ENCODE measurements at places on chromosomes 6 and 20.

DNA sequence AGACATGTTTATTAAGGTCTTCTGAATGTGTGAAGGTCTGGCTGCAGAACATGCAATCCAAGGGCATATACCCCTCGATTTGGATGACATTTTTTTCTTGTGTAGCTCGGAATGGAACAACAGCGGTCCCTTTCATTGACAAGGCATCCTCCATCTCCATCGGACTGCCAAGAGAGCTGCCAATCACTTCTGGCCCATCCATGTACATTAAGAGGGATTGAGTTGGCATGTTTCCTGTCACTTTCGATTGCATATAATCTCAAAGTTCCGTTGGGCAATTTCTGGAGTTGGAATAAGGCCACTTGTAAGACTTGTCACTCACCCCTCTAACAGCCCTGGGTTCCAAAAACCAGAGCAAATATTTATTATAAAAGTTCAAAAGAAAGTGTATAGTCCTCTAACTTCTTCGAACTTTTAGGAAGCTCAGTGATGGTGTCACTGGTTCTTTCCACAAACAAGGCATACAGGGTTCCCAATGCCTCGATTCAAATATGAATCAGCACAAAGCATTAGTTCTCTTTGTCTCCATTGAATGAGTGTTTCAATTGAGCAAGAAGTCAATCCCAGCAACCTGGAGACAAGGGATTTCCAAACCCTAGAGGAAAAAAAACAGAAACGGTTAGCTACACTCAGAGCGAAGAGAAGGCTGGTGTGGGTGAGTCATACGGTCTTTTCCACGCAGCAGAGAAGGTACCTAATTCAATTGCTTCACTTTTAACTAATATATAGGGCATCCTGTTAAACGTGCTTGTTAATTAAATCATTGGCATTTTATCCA lies 10.9 kb downstream of the ZNF217 start:
- peak; percentile 65 for DNase-seq

DNA sequence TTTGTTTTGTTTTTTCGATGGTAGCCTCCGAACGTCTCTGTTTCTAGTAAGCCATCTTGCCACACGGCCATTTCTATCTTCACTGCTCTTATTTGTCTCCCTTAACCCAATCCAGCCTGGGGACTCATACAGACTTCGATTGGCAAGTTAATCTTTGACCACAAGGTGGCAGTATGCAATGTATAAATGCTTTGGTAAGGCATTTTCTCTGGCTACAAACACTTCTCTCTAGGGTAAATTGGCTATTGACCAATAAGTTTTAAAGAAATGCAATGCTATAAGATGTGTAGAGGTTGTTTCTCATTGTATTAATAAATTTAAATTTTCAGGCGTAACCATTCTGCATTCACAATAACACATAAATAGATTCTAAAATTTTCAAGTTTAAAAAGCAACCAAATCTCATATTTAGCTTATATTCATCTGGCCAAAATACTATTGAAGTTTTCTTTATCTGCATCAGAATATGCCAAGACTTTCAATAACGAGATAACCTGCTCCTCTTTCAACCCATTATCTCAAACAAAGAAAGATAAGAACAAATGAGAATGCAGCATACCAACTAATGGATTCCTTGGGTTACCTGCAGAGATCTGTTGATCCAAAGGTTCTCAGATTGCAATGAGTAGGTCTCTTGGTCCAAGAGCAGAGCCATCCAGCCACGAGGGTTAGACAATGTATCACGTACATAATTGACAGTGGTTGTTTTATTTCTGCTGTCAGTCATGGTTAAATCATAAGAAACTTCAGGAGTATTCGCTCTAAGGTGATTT lies 231.9 kb downstream of the PKHD1 start:
- no peak for DNase-seq

GRCh38 chr20:51017251-51017650 lies 5.7 kb downstream of the KCNG1 start:
- DNase-seq = no peak

GRCh38 chr20:34199183-34199582 lies 42.0 kb upstream of the ASIP start:
- no peak for DNase-seq

GRCh38 chr6:107154801-107155160 lies 39.5 kb upstream of the BEND3 start:
- DNase-seq = no peak

DNA sequence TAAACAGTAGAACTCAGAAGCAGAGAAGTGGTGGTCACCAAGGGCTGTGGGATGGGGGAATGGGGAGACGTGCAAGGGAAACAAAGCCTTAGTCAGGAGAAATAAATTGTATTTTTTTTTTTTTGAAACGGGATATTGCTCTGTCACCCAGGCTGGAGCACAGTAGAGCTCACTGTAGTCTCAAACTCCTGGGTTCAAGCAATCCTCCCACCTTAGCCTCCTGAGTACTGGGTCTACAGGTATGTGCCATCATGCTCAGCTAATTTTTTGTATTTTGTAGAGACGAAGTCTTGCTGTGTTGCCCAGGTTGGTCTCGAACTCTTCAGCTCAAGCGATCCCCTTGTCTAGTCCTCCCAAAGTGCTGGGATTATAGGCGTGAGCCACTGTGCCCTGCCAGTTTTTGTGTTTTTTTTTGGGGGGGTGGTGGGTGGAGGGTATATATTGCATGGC lies 3.4 kb downstream of the HSPA1B start:
- no peak for DNase-seq

DNA sequence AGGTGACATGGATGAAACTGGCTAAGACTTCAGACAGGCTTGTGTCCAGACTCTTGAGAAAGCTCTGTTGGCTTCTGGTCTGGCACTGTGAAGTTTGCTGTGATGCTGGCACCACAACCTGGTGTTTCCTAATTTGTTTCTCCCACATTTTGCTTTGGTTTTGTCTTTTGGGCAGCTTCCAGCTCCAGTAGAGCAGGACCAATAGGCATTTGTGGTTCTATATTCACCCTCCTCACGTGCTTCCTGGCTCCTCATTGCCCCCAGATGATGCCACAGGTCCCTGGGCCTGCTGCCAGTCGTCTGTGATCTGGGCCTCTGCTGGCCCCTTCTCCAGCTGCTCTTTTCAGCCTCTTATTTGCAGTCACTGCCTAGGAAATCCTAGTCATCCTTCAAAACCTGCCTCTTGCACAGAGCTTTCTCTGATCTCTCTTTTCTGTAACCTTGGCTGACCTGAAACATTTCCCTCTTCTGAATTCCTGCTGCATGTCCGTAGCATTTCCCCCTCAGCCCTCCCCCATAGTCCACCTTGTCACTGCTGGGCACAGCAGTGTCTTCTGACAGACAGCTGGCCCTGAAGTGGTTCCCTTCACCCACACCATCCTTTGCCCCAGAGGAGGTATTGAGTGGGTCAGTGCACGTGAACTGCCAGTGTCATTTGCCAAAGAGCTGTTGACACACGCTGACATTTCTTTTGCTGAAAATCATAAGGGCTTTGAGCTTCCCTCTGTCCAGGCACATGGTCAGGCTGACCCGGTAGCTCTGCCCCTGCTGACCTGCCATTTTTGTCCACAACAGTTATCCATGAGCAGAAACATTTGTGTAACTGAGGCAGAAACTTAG lies 63.0 kb downstream of the PTPN1 start:
- peak; percentile 33 for DNase-seq

GRCh38 chr6:127547904-127548649 lies 28.9 kb upstream of the C6orf58 start:
- no peak for DNase-seq

DNA sequence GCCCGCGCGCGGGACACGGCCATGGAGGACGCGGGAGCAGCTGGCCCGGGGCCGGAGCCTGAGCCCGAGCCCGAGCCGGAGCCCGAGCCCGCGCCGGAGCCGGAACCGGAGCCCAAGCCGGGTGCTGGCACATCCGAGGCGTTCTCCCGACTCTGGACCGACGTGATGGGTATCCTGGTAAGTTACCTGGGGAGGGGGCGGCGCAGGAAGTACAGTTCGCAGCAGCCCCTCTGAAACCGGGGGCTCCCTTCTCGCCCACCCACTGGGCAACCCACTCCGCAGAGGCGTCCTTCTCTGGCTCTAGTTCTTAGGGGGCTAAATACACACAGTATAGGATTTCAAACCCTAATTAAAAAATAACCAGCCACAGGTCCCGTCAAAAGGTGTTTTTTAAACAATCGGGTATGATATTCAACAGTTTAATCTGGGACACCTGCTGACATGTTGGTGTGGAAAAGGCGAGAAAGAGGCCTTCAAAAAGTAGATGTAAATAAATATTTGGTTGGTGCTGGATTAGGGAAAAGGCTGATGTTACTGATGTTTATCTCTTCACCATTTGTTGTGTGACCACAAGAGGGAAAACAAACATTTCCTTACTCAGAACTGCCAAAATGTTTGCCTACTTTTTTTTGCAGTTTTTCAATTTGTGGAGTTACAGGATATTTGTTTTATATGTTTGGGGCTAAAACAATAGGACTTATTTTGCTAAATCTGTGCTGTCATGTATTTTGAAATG lies 577 bp downstream of the SASH1 start:
- no peak for DNase-seq

GRCh38 chr20:63580796-63581461 lies 6.9 kb upstream of the HELZ2 start:
- DNase-seq = peak; percentile 76

GRCh38 chr6:157364705-157365104 lies 16.3 kb upstream of the ZDHHC14 start:
- DNase-seq = no peak

DNA sequence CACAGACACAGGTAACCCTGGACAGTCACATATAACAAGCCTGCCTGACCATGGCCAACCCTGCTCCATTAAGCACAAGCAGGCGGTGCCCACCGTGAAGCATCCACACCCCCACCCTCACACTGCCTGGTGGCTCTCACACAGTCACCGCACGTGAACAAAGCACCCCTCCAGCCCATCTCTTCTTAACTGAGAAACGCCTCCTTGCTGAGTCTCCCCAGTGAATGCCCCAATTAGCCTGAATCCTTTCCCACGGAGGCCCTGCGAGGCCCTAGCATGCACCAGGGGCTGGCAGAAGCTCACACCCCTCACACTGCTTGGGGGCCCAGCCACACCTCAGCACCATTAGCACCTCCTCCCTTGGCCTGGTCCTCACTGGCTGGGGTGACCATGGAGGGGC lies 72.3 kb downstream of the GRM4 start:
- no peak for DNase-seq
